Activated T-helper 2 cell treated with anti-CD3 and anti-CD28 coated beads, Interferon-gamma antibody, Interleukin-2, Interleukin-4, amounts not matched to agents 10 μg/mL and 5 μg/mL and 100 μg/mL, durations not matched to agents 14 hours and 24 hours and 36 hours (primary cell): ENCODE measurements at places on chromosomes 3 and 15. TPM values are rescaled to one million over a fixed set of nuclear protein-coding genes. Genes with fewer than 3 reads are reported as not detected.

The ALAS1 gene
- 117 and 123 TPM in 2 replicates for total RNA-seq

DNA sequence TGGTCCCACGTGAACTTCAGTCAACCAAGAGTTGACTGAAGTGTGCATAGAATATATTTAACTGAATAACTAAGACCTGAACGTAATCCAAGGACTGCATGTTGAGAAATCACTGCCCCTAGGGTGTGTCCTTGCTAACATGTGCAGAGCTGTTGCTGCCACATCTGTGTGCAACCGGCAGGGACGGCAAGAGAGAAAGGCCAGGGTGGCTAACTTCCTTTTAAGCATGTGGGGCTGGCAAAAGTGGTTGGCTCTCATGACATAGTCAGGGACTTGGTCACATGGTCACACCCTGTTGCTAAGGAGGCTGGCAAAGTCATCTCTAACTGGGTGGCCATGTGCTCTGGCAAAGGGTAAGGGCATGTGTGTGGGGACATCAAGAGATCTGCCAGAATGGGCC lies 52.4 kb downstream of the GASK1A start:
- no peak for DNase-seq
- no peak overlapping the region for H3K4me3 ChIP-seq
- H3K27ac ChIP-seq = no peak overlapping the region
- peaks cover 5% of the 10 kb centered on the region for H3K27me3 ChIP-seq
- no peaks in the 10 kb centered on the region for H3K36me3 ChIP-seq
- no peaks in the 10 kb centered on the region for H3K4me1 ChIP-seq

GRCh38 chr3:14278265-14278798 lies 99.7 kb downstream of the LSM3 start:
- H3K27me3 ChIP-seq = no peaks in the 10 kb centered on the region
- no peak overlapping the region for H3K27ac ChIP-seq
- no peak overlapping the region for H3K4me3 ChIP-seq
- H3K4me1 ChIP-seq = no peaks in the 10 kb centered on the region
- DNase-seq = no peak

DNA sequence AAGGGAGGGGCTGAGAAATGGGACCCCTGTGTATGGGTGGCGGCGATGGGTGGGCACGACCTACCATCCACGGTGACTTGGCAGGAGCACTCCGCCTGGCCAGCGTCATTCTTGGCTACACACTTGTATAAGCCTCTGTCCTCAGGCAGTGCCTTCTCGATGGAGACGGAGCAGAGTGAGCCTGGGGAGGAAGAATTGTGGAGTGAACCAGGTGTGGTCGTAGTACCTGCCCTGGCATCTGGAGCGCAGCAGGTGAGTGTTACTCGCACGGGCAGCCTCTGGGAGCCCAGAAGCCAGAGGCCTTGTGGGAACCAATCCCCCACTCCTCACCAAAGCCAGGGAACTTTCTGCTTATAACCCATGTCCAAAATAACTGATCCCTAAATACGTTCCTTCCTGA lies 107.8 kb upstream of the HACD2 start:
- H3K4me1 ChIP-seq = no peaks in the 10 kb centered on the region
- no peak overlapping the region for H3K4me3 ChIP-seq
- no peak for DNase-seq
- H3K27ac ChIP-seq = no peak overlapping the region
- no peaks in the 10 kb centered on the region for H3K36me3 ChIP-seq
- no peaks in the 10 kb centered on the region for H3K27me3 ChIP-seq

- peaks cover 4% of the 10 kb centered on the region for H3K4me1 ChIP-seq
- no peak overlapping the region for H3K4me3 ChIP-seq
- no peaks in the 10 kb centered on the region for H3K27me3 ChIP-seq
Observed at GRCh38 chr3:132679911-132680310, 19.8 kb downstream of the UBA5 start.

DNA sequence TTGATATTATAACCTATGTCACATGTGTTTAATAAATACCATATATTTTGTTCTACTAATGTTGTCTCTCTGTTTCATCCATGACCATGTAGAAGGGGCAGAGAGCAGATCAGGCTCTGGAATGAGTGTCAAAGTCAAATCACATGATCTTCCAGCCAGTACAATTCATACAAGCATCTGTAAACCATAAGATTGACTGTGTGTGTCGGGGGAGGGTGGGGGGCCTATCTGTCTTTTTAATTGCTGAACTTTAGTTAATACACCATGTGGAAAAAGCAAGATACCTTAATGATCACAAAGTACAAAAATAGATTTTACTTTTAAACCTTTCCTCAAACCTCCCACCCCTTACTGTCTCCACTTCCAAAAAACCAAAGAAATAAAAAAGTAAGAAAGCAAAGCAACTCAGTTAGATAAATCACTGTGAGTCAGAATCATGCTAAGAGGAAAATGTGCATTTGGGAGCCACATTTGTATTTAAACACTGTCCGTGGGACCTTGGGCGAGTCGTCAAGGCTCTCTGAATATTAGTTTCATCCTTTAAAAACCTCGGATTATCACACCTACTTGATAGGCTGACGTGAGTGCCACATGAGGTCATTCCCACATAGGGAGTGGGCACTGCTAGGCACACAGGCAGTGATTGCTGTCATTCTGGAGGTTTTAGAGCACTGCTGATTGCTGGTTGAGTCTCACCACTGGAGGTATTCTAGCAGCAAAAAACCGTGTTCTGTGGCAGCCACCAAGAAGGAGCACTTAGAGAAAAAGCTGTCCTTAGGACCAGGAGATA lies 21.0 kb upstream of the POLR2M start:
- no peak for DNase-seq
- no peaks in the 10 kb centered on the region for H3K36me3 ChIP-seq
- H3K27ac ChIP-seq = no peak overlapping the region
- H3K4me1 ChIP-seq = no peaks in the 10 kb centered on the region

- H3K27ac ChIP-seq = no peak overlapping the region
- H3K36me3 ChIP-seq = no peaks in the 10 kb centered on the region
- no peak overlapping the region for H3K4me3 ChIP-seq
Observed at GRCh38 chr3:9330166-9330703, 32.6 kb upstream of the THUMPD3 start.

DNA sequence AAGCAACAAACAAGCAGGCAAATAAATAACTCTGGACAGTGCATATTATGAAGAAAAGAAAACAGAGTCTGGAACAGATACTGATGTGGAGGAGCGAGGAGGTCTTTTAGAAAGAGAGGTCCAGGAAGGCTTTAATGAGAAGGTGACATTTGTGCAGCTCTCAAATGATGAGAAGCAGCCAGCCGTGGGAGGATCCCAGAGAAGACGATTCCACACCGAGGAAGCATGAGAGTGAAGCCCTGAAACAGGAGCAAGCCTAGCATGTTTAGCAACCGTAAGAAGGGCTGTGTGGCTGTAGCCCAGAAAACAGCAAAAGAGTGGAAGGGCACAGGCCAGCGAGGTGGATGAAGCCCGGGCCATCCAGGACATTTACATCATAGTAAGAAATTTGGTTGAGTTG lies 93.1 kb downstream of the RAD18 start:
- no peak overlapping the region for H3K27ac ChIP-seq
- no peaks in the 10 kb centered on the region for H3K4me1 ChIP-seq
- no peaks in the 10 kb centered on the region for H3K27me3 ChIP-seq
- no peaks in the 10 kb centered on the region for H3K36me3 ChIP-seq

The COL6A6 gene
- total RNA-seq = not detected in 2 replicates

DNA sequence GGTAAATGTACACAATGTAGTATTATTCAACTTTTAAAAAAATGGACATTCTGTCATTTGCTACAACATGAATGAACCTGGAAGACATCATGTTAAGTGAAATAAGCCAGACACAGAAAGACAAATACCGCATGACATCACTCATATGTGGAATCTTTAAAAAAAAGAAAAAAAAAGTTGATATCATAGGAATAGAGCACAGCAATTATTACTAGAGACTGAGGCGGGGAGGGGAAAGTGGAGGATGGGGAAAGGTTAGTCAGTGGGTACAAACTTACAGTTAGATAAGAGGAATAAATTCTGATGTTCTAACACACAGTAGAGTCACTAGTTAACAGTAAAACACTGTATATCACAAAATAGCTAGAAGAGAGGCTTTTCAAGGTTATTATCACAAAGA lies 22.2 kb downstream of the RYK start:
- H3K27me3 ChIP-seq = peaks cover 1% of the 10 kb centered on the region
- H3K4me3 ChIP-seq = no peak overlapping the region
- DNase-seq = no peak
- H3K4me1 ChIP-seq = peaks cover 16% of the 10 kb centered on the region
- H3K36me3 ChIP-seq = no peaks in the 10 kb centered on the region
- no peak overlapping the region for H3K27ac ChIP-seq

DNA sequence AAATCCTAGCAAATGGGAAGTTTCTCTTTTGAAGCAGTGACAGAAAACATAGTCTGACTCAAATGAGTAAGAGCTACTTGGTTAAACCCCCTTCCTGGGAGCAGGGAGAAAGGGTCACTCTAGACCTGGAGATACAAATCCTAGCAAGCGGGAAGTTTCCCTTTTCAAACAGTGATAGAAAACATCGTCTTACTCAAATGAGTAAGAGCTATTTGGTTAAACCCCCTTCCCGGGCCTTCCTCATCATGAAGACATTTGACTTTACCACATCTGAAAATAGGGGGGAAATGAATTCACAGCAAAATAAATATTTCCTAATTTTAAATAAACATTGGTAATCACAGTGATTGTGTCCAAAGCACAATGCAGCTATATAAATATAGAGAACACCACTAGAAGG lies 79.2 kb downstream of the FOXB1 start:
- no peak for DNase-seq
- H3K4me3 ChIP-seq = no peak overlapping the region
- H3K27me3 ChIP-seq = no peaks in the 10 kb centered on the region
- H3K4me1 ChIP-seq = peaks cover 17% of the 10 kb centered on the region
- no peak overlapping the region for H3K27ac ChIP-seq
